ENCODE measurements at places on chromosomes 7 and 10.

- no peak for DNase-seq
Observed at GRCh38 chr7:5035276-5035675, 10.4 kb upstream of the RBAK start.

GRCh38 chr10:71550628-71551027, 153.9 kb downstream of the CDH23 start:
- DNase-seq, result no peak

DNA sequence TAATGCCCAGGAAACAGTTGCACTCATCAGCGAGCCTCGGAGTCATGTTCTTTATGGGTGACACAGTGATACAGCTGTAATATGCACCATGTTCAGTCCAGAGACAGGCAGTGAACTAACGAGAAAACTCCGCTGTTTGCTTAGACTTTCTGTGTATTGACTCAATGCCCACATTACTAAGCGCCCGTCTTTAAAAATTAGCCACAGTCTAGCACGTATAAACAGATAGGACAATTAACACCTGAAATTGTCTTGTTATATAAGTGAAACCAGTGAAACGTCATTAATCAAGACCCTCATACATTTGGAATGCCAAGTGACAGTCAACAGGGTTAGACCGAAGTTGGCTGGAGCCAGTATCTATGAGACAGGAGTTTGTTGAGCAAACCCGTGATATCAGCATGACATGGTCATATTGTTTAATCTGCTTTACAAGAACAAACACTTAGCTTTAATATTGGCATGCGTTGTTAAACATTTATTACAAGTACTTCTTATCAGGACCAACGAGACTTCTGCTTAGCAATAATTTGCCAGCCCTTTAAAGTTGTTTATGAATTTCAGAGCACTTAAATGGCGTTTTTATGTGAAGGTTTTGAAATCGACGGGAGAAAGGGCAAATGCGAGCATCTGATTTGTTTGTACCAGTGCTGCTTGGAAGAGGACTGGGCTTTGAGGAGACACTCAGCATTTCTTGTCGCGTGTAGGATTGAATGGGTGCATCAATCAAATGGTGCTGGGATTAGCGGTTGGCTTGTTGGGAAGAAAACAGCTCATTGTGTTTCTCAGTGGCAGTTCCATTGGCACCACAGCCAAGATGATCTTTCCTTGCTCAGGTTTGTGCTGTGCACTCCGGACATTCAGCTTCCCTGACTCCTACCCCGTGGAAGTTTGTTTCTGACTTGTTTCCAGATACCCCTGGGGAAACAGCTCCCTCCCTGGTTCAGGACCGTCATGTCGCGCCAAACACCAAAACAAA, 56.3 kb downstream of the CAMK1D start:
- no peak for DNase-seq

DNA sequence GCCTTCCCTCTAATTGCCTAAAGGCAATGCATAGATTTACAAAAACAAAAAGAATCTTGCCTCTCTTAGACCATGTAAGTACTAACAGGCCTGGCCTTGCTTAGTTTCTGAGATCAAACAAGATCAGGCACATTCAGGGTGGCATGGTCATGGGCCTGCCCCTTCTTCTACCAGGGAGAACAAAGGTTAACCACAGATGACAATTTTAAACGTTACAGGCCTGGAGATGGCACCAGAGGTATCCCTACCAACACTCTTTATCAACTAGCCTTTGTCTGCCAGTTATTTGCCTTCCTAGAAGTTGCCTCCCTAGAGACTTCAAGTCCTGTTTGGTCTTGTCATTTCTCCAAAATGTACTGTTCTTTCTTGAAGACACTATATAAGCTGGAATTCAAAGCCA, 252.6 kb downstream of the DOCK4 start:
- DNase-seq, result no peak

DNA sequence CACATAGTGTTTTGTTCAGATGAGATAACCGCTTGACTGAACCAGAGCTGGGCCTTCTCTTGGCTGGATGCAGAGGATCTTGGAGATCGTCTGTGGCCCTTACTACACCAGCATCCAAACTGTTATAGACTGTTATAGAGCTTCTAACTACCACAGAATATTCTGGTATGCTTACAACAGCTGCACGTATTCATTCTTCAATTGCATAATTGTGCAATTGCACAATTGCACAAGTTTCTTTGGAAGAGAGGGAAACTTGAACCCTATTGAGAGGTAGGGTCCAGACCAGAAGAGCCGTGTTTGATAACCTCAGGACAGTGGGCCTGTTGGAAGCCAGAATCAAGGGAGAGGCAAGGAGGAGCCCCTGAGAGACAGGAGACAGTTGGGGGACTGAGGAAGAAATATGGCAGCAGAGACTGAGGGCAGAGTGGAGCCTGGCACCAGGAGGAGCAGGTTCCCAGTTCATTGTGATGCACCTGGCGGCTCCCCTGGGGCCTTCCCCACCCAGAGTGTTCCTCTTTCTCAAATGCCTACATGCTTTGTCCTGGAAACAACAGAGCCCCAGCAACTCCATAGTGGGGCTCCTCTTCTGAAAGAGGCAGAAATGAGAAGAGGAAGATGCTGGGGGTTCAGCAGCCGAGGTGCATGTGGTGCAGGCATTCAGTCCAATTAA, 64.1 kb downstream of the PTPRZ1 start:
- DNase-seq, result no peak

DNA sequence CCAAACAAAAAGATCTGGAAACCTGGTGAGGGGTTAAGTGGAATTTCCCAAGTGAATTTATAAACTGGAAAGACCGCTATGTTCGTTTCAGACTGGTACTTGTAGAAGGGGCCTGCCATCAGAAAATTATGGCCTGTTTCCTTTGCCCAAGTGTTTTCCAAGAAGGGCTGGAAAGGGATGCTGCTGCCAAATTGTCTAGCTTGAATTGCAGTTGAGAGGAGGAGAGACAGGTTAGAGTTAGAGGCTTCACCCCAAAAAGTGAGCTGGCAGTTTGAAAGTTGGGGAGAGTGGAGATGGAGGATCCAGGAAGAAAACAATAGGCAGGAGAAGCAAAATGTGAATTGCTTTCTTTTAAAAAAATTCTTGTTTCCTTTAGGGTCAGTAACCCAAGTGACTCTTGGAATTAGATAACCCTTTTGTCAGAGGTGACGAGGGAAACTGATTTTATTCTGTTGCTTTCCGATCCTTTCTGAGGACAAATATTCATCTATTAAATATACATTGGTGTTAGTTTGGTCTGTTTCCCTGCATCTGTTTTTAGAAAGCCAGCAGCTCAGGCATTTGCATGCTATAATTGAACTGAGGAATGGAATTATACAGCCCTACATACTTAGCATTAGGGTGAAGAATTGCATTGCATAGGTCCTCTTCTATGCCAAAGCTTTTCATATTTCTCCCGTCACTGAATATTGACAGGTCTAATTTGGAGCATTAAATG, 82.5 kb upstream of the PRR15 start:
- DNase-seq, result no peak

All from kidney capillary endothelial cell (primary cell).